Activated naive CD8-positive, alpha-beta T cell treated with anti-CD3 and anti-CD28 coated beads, Interleukin-2, amount 50 U/mL, for 24 hours (primary cell): ENCODE measurements at places on chromosomes 12 and 14.

- DNase-seq: no peak
These were observed 169.1 kb downstream of the TSPAN9 start for GRCh38 chr12:3246253-3246652.

DNA sequence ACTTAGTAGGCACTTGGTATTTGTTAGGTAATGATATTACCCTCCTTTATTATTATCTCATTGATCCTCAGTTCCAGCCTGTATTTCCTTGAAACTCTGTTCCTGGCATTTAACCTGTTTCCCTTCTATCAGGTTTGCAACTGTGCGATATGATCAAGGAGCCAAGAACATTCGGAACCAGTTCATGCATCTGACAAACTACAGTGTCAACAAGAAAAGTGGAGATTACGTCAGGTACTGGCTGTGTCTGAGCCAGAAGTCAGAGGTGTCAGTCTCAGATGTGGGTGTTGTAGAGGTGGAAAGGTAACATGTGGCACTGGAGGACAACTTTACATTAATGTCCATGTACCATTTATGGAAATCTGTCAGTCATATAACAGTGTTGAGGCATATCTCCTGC lies 56.7 kb downstream of the TTLL5 start:
- DNase-seq: no peak

- no peak for DNase-seq
These were observed 3.3 kb upstream of the ATG101 start for GRCh38 chr12:52066346-52067080.

- DNase-seq: peak; percentile 71
These were observed at the start of gene ALDH1L2 for GRCh38 chr12:105084251-105085250. ALDH1L2 (minus strand) TSS chr12:105084458; CDS start chr12:105084436, 22 bp downstream.

DNA sequence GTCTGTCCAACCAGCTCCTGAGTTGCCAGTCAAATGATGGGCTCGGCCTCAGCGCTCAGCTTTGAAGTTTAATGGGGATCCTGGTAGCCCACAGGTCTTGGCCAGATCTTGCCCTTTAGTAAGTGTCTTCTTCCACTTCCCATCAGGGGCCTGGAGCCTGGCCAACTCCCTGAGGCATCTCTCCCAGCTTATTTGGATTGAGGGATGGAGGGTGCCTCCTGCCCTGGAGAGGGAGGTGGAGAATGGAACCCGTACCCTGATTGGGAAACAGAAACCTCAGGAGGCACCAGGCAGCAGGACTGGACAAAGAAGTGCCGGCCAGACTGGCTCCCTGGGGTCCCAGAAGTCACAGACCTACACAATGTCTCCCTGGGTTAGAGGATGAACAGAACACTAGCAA lies 40.5 kb upstream of the LTBP2 start:
- no peak for DNase-seq

DNA sequence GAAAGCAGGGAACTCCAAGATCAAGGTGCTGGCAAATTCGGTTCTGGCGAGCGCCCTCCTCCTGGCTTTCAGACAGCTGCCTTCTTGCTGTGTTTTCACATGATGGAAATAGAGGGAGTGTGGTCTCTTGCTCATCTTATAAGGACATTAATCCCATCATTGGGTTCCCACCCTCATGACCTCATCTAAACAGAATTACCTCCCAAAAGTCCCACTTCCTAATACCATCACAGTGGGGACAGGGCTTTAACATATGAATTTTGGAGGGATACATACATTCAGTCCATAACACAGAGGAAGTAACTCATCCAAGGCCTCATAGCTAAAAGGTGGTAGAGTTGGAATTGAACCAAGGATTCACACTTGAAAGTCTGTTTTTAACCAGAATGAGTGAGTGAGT lies 28.6 kb downstream of the DYRK2 start:
- DNase-seq: no peak

DNA sequence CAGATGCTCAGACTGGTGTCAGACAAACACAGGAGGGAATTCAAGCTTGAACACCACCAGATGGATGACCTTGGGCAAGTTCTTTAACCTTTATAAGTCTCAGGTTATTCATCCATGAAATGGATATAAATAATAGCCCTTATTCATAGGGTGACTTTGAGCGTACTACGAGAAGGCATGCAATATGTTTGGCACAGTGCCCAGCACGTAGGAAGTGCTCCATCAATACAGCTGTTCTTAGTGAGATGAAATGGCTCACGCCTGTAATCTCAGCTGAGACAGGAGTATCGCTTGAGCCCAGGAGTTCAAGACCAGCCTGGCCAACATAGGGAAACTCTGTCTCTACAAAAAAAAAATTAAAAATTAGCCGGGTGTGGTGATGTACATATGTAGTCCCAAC lies 84.8 kb upstream of the FICD start:
- no peak for DNase-seq

DNA sequence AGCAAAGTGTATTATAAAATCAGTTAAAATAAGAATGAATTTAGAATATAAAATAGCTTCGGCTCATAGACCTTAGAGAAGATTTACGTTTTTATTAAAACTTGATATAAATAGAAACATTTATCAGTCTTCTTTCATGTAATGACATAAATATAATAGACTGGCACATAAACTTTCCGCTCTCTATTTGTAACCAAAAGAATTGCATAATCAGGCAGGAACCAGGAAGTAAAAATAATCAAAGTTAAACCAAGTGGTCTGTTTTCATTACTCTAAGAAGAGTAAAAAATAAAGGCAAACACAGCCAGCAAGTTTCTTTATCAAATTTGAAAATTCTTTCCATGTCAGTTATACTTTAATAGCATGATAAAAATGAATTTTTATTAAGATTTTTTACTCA lies 46.3 kb upstream of the ATP2A2 start:
- DNase-seq: no peak

GRCh38 chr12:6407236-6407954 lies 23.4 kb downstream of the LTBR start:
- no peak for DNase-seq

- DNase-seq: no peak
These were observed 75.3 kb downstream of the GARIN6 start for GRCh38 chr12:99722690-99723486.

GRCh38 chr12:10094646-10095395 lies 4.0 kb downstream of the CLEC1A start:
- DNase-seq: no peak

GRCh38 chr12:5716976-5717375 lies 228.1 kb downstream of the ANO2 start:
- DNase-seq: no peak

DNA sequence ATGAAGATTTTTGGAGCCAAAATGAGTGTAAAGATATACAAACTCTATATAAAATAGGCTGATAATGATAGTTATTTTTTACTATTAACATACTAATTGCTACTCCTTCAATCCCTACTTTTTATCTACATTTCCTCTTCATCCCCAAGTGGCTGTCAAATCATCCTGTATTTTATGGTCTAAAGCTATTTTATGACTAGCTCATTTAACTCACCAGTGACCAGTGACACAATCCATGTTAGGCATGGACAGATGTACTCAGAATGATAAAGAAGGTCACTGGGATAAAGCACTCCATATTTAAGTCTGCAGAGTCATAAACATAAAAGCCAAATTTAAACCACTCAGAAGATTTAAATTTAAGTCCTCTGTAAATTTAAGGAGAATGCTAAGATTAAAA lies 183.0 kb downstream of the MED13L start:
- no peak for DNase-seq

GRCh38 chr12:32921397-32921796 lies 24.8 kb upstream of the PKP2 start:
- no peak for DNase-seq

DNA sequence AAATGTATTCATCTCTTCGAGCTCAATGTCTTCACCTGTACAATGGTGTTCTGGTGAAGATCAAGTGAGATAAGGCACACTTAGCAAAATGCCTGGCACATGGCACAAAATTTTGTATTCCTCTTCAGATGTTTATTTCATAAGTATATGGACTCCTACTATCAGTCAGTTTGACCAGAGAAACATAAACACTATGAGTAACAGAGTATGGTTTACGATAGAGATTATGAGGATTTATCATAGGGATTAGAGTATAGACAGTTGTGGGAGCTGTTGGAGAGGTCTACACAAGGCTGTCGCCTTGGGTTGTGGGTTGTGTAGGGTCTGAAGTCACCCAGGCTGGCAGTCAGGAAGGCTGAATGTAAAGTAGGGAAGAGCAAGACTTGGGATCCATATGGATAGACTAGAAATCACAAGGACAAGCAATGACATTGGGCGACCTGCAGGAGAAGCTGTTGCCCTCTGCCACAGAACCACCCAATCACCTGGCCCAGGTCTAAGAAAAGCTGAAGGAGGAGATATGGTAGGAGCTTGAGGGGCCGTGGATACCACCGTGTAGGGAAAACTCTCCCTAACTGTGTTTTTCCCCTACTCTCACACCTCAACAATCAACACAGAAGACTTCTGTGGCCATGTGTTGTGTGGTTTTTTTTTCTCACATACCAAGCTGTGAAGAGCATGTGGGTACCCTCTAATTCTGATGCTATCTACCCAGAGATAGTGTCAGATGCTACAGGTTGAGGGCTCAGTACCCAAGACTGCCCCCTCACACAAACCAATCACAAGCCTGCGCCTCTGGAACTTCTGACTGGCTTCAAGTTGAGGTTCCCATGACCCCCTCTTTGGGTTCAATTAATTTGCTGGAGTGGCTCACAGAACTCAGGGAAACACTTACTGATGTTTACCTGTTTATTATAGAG lies 27.2 kb upstream of the RESF1 start:
- no peak for DNase-seq

DNA sequence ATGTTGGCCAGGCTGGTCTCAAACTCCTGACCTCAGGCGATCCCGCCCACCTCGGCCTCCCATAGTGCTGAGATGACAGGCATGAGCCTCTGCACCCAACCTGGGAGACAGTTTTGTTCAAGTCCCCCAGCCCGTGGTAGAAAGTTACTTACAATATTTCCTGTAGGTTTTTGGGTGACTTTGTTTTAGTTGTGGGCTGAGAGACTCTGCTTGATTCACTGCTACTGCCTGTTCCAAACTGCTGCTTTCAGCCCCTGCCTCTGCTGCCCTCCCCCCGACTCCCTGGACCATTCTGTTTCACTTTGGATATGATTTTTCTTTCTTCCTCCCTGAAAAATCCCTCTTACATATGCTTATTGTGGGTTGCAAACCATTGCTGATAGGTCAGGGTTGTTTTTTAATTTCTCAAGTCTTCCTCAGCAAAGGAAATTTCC lies 13.4 kb upstream of the PCNX1 start:
- no peak for DNase-seq

- no peak for DNase-seq
These were observed 20.4 kb downstream of the TPH2 start for GRCh38 chr12:71958993-71959578.

DNA sequence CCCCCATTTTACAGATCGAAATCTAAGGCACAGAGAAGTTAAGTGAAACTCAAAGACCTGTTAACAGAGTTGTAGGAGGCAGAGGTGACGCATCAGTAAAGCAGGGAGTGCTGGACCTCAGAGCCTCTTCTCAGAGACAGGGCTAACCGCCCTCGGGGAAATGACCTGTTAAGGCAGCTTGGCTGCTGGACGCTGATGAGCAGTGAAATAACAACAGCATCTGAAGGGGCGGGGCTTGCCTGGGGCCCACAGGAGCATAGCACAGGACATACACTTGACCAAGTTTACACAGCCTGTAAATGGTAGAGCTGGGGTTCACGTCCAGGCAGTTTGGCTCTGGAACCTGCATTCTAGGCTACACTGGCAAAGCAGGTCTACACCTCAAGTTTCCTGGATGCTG lies 39.3 kb downstream of the LRTM2 start:
- no peak for DNase-seq

GRCh38 chr12:71904629-71905028 lies 34.0 kb upstream of the TPH2 start:
- no peak for DNase-seq

GRCh38 chr12:106580671-106581508 lies 1.9 kb upstream of the RFX4 start:
- peak; percentile 1 for DNase-seq

GRCh38 chr12:121628536-121628935 lies 2.2 kb downstream of the ORAI1 start:
- peak; percentile 44 for DNase-seq
